Stimulated activated memory B cell treated with anti-CD40 and anti-IgM and Interleukin-4, amounts not matched to agents 10 μg/mL and 1 μg/mL and 100 μg/mL, for 72 hours (primary cell): ENCODE measurements at places on chromosomes 2 and 18.
A peak's percentile ranks its signal among the peaks of the same experiment; 100 is the strongest.

- no peak for ATAC-seq
Observed at GRCh38 chr18:78699499-78699898, 280.1 kb upstream of the SALL3 start.

GRCh38 chr2:85743304-85743978 lies 10.3 kb upstream of the ATOH8 start:
- no peak for ATAC-seq

- no peak for ATAC-seq
Observed at GRCh38 chr2:174195253-174195652, 53.1 kb downstream of the OLA1 start.

DNA sequence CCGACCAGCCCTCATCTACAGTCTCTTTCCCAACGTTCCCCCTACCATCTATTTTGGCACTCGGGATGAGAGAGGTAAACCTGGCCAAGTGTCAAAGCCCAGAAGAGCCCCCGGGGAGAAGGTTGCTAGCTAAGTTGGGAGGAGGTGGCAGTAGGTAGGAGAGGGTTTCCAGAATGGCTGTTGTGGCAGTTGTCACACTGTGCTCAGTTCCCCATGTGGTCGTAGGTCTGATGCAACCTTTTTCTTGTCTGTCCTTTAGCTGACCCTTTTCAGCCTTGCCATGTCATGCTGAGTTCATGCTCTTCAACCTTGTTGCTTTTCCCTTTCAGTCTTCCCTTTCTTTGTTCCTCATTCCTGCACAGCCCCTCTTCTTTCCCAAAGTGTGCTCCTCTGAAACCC lies 34.5 kb downstream of the TTLL4 start:
- ATAC-seq = peak; percentile 80

DNA sequence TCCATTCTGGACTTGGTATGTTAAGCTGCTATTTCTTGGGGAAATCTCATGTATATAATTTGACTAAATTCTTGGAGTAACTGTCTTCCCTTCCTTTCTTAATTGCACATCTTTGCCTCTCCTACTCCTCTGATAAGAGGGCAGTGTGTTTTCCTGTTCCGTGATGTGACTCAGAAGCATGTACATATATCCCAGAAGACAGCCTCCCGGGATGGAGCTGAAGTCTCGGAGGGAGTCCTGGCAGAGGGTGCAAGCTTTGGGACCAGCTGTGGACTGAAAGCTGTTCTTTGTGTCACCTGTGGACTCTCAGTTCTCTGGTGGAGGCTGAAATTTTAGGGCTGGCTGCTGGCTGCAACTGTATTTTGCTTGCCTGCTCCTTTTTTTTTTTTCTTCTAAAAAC lies 54.7 kb upstream of the MGAT5 start:
- no peak for ATAC-seq

DNA sequence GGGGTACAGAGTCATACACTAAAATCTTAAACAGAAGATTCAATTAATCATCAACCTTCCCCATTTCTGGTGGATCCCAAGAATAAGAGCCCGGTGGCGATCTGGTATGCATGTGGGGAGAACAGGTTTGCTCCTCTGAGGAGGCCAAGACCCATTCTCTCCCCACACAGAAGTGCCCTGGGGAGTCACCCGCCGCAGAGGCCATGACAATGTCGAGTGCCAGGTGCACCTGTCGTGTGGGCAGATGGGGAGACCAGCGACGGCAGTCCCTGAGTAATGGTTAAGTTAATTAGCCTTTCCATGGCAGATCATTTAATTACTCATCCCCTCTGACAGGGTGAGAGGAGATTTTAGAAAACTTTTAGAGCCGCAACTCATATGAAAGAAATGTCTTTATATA lies 345.0 kb downstream of the NCKAP5 start:
- ATAC-seq = no peak

- no peak for ATAC-seq
Observed at GRCh38 chr18:64991102-64991501, 759.7 kb upstream of the CDH7 start.

- no peak for ATAC-seq
Observed at GRCh38 chr2:232418466-232419244, 12.0 kb downstream of the ALPG start.

DNA sequence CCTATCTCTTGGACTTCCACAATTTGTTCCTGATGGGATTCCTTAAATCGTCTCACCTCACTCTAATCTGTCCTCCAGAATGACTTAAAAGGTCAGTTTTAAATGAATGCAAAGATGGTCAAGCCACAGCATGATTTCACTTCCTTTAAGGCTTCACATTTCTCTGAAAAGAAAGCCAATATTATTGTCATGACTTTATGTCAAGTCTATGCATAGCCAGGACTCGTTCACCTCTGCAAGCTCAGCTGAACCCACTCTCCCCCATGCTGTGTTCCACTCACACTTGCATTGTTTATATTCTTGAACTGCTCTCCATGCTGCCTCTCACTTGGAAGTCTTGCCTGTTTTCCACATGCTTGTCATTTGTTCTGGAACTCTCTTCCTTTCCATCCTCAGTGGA lies 298.4 kb upstream of the MMADHC start:
- no peak for ATAC-seq

DNA sequence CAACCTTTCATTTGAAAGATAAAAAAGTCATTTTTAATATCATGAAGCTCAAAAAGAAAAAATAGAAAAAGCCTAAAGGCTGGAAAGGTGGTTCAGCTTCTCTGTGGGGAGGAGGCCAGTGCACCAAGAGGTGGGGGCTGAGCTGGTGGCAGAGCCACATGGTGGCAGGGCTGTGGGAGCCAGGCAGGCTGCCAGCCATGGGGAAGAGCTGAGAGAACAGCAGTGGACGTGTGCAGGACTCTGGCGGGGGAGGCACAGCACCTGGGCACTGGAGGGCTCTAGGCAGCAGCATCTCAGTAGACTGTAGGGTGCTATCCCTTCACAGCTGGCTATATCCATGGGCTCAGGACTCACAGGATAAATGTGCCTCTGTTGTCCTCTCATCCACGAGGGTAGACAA lies 47.8 kb downstream of the STK25 start:
- ATAC-seq = no peak

DNA sequence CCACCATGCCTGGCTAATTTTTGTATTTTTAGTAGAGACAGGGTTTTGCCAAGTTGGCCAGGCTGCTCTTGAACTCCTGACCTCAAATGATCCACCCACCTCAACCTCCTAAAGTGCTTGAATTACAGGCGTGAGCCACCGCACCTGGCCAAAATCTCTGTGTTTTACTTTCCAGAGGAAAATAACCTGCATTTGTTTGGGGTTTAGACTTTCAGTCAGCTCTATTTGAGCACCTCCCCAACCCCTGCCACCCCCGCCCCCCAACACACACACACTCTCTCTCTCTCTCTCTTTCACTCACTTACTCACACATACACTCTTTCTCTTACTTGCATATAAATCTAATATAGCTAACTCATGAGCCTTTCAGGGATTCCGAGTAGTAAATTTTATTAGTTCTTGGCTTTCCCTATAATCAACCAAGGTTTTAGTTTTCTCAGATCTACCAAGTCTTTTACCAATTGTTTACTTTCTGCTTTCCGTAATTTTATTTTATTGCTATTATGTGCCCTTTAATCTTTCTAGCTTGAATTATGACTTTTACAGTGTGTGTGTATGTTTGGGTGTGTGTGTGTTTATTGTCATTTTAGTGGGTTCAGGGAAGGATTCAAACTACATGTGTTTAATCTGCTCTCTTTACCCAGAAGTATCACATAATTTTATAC lies 24.5 kb downstream of the MFSD6 start:
- no peak for ATAC-seq

DNA sequence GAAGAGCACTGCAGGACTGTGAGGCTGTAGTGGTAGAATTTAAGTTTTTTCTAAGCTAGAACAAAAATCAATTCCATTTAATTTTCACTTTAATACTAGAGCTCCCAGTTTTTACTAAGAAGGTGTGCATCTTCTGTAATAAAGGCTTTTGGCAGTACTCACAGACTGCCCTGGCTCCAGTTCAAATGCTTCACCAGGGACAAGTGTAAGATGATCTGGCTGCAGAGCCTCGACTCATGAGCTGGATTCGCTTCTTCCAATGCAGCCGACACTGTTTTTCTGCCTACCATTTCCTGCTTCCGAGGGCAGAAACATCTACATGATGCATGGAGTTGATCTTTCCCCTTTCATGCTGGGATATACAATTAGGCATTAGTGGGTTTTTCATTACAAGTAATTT lies 87.0 kb downstream of the FARSB start:
- no peak for ATAC-seq

- ATAC-seq = no peak
Observed at GRCh38 chr18:48363175-48363574, 46.0 kb downstream of the ZBTB7C start.

- ATAC-seq = peak; percentile 67
Observed at GRCh38 chr2:118221536-118222272, 133.4 kb downstream of the INSIG2 start.

GRCh38 chr2:29841386-29842004 lies 79.9 kb downstream of the ALK start:
- no peak for ATAC-seq

GRCh38 chr2:127762846-127763245 lies 48.1 kb downstream of the WDR33 start:
- no peak for ATAC-seq

DNA sequence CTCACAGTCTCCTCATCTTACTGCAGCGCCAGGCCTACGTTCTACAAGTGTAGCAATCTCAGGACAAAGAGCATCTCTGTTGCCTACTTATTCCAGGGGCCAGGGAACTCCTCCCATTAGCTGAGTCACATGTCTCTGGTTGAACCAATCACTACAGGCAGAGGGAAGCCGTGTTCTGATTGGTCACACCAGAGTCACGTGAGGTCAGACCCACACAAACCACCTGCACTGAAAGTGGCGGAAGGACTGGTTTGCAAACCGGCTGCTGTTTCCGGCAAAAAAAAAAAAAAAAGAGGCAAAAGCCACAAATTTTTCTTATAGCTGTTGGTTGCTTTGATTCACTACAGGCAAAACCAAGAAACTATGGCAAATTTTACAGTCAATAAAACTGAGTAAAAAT lies 21.9 kb upstream of the USP14 start:
- ATAC-seq = no peak
